ENCODE measurements at places on chromosomes 3 and 15.

GRCh38 chr3:53425936-53426335 lies 68.5 kb upstream of the CACNA1D start:
- DNase-seq, result no peak

DNA sequence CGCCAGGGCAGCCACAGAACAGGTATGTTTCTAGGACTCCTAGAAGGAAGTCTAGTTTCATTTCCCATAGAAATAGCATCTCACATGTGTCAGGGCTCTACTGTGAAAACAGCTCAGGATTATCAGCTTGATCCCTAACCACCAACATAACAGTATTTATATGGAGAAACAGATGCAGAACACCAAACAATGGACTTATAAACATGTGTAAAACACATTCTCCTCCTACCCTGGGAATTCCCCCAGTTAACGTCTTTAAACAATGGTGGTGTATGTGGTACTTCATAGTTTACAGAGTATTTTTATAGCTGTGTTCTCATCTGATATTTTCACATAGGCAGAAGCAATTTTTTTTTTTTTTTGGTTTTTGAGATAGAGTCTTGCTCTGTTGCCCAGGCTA lies 9.7 kb downstream of the TNFSF10 start:
- DNase-seq, result no peak

GRCh38 chr15:97944724-97945123 lies 15.8 kb upstream of the ARRDC4 start:
- DNase-seq, result no peak

DNA sequence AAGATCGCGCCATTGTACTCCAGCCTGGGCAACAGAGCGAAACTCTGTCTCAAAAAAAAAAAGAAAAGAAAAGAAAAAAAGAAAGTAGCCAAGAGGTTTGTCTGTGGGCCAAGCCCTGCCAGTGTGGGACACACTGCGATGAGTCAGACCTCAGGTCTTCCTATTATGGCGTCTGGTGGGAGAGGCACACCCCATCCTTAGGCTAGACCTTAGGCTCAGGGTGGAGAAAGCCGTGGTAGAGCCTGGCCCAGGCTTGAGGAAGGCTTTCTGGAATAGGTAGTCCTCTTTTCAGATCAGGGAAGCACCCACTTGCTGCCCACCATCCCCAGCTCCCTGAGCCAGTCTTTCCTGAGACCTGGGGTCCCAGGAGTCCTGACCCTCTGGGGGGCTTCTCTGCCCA lies 6.0 kb downstream of the HEMK1 start:
- no peak for DNase-seq

- DNase-seq, result no peak
Observed at GRCh38 chr15:96893159-96893906, 562.8 kb downstream of the NR2F2 start.

GRCh38 chr3:50304601-50305000 lies 1.2 kb upstream of the HYAL1 start:
- DNase-seq, result no peak

DNA sequence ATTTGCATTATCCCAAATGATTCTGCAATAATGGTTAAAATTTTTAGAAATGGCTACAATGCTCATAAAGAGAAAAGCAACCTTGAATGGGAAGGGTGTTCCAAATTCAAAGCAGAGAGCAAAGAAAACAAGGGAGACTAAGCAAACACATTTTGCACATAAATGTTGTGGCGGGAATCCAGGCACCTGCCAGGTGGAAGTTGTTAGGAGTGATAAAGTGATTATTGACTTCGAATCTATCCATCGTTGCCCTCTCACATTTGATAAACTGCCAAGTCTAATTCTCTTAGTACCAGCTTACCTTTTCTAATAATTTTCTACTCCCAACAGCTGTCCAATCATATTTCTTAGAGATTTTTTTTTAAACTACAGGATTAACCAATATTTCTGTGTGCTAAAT lies 244.5 kb downstream of the CACNA2D3 start:
- DNase-seq, result no peak

GRCh38 chr3:188316021-188316722 lies 162.2 kb downstream of the LPP start:
- no peak for DNase-seq

DNA sequence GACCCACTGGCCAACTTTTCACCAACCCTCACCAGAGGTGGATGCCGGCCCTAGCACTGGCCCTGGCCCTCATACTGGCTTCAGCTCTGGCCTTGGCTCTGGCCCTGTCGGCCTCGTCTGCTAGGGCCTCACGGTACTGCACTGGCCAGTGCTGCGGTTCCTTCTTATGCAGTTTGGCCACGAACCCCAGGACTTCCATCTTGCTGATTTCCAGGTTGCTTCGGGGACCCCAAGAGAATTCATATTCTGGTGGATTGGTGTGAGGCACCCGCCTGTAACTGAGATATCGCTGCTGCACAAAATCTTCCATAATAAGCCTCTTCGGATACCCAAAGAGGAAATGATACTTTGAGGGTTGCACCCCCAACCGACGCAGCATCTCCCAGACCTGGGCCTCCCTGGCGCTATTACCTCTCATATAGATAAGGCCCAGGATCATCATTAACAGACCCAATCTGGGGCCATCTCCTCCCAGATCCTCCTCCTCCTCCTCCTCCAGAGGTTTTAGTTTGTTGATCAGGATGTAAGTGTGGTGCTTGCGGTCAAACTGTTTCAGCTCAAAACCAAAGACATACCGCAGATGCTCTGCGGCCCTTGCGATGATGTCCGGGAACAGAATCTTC lies 883 bp downstream of the MAGEF1 start:
- DNase-seq, result no peak

- no peak for DNase-seq
Observed at GRCh38 chr3:58326267-58326900, 6.3 kb upstream of the PXK start.

DNA sequence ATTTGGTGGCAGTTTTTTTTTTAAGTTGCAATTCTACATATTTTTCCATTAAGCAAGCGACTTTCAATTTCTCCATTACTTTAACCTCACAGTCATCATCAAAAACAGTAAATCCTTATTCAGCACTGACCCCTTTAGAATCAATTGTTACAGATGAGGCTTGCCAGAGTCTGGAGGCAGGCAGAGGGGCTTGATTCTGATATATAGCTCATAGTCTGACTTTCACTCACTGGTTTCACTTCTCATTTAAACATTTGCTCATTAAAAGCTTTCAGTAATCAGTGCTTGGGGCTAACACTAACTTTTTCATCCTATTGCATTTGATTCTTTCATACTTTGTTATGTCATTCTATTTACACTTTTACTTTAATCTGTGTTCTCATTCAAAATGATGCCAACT lies 88.4 kb downstream of the PYDC2 start:
- DNase-seq, result no peak

GRCh38 chr3:129598000-129598381 lies 8.5 kb downstream of the PLXND1 start:
- no peak for DNase-seq

- no peak for DNase-seq
Observed at GRCh38 chr3:15778332-15778858, 19.4 kb downstream of the ANKRD28 start.

All from cortex of kidney (tissue), 1 donor.